ENCODE measurements at places on chromosomes 11 and 22. TPM values are rescaled to one million over a fixed set of nuclear protein-coding genes. Genes with fewer than 3 reads are reported as not detected.

SLC37A2 gene
- total RNA-seq, result 1.4 TPM

ENTHD1 gene
- total RNA-seq, result not detected

MIOX gene
- not detected for total RNA-seq

OR51L1 gene
- not detected for total RNA-seq

DNA sequence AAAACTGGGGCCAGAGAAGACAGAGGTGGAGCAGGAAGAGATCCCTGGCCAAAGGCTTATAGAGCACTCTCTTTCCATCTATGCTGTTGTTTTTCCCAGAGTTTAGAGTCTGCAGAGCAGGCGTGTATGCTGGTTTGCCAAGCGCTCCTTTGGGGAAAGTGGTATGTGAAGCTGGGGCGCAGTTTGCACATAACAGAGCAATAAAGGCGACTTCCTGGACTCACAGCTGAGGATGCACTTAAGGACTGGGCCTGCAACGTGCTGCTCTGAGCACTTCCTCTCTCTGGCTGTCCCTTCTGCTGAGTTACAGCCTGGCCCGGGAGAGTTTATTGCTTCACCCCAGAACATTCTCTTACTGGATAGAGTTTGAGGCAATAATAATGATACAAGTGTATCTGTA, 41.7 kb downstream of the THAP12 start:
- no peak for DNase-seq

GRCh38 chr11:61617515-61617914, 36.6 kb upstream of the SYT7 start:
- no peak for DNase-seq

DNA sequence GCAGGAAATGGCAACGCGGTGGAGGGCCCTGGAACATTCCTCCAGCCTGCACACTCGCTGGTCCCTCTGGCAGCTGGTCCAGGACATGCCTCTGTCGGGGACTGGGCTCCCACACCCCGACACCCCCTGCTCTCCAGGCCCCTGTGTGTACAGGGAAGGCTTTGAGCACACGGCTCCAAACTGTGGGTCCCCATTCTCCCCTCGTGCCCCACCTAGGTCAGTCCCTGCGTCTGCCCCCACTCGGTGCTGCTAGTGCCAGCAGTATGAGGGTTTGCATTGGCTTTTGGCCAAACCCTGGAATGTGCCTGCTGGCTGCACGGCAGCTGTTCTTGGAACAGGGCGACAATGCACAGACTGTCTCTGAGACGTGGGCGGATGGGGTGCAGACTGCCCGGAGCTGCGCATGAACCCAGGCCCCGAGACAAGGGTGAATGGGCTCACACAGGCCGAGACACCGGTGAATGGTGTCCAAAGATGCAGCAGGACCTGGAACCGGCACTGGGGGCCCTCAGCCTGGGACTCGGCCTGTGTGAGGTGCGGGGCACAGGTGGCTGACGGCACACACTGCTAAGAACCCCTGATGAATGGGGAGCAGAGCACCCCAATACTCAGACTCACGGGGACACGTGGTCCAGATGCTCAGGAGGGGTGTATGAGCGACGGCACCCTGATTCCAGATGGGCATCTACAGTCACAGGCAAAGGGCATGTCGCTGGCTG, 7.5 kb upstream of the SYT8 start:
- DNase-seq, result peak; percentile 92

DNA sequence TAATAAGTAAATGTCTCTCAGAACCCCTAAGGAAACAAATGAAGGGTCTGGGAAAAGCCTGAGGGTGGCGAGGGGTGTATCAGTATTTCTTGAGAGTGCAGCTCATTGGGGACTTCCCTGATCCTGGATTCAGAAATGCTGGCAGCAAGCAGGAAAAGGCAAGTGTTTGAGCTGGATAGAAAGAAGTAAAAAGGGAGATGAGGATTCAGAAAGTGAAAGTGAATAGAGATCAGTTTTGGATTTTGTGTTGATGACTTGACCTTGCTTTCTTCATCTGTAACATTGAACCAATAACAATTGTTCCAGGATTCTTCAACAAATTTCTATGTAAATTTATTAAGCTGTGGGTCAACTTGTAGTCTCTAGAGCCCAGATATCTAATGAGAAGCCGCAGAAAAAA, 66.9 kb upstream of the CTSC start:
- DNase-seq, result no peak

Data from A172 (cell line).